ENCODE measurements at places on chromosomes 2 and 18.

- DNase-seq = no peak
Measured at GRCh38 chr2:166234112-166234846, 106.5 kb upstream of the SCN1A start.

- peak; percentile 84 for DNase-seq
Measured at GRCh38 chr2:223723954-223724411, 113.4 kb downstream of the AP1S3 start.

- no peak for DNase-seq
Measured at GRCh38 chr2:1883476-1883875, 139.2 kb upstream of the PXDN start.

GRCh38 chr2:96787411-96787810, 26.7 kb downstream of the CNNM4 start:
- no peak for DNase-seq

GRCh38 chr2:136183097-136183496, 65.1 kb upstream of the CXCR4 start:
- no peak for DNase-seq

DNA sequence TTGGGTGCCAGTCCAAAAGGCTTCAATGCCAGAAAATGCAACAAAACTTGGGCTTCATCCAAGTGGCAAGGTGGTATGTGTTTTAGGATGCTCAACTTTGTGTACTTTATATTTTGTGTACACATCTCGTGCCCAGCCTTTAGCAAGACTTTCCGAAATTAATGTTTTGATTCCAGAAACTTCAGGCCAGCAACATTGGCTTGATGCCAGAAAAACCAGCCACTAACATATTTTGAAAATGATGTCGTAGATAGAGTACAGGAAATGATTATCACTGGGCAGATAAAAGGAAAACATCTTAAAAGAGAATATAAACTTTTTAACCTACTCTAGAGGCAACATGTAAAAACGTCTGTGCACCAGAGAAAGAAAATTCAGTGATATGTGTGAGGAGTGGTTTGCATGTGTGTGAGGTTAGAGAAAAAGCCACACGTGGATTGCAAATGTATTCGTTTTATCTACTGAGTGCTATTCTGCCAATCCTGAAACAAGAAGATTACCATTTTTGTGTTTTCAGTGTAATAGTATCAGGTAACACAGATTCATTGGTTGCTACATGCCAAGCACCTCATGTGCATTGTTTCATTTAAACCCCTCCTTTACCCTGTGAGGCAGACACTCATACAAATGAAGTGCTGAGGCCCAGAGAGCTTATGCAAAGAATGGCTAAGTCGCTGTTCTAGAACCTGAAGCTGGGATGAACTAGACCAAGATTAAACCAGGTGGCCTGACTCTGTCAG, 264.8 kb downstream of the C1D start:
- DNase-seq = no peak

- DNase-seq = no peak
Measured at GRCh38 chr2:20225294-20226151, 593 bp upstream of the SDC1 start.

DNA sequence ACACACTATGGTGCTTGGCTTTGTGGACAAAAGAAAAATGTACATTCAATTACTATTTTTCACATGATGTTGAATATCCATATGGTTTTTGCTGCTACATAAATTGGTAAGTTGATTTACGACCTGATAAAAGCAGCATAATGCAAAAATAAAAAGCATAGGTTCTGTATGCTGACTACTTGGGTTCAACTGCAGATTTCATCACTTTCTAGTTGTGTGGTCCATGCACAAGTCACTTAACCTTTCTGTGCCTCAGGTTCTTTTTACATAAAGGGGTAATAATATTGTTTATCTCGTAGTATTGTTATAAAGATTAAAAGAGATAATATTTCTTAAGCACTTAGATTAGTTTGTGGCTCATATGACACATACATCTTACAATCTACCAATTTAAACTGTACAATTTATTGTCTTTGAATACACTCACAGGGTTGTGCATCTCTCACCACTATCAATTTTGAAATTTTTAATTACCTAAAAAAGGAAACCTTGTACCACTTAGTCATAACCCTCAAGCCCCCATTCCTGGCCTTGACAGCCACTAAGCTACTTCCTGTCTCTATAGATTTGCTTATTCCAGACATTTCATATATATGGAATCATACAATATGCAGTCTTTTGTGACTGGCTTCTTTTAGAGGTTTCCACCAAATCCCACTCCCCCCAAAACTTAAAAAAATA, 1443.9 kb downstream of the SUCLG1 start:
- no peak for DNase-seq

DNA sequence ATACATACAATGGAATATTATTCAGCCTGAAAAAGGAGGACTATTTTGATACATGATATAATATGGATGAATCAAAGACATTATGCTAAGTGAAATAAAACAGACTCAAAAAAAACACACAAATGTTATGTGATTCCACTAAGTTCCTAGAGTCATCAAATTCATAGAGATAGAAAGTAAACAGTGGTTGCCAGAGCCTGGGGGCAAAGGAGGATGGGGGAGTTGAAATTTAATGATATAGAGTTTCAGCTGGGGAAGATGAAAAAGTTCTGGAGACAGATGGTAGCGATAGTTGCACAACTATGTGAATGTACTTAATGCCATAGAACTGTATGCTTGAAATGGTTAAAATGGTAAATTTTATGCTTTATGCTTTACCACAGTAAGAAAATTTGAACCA, 119.7 kb downstream of the METTL4 start:
- DNase-seq = no peak

- no peak for DNase-seq
Measured at GRCh38 chr2:82641598-82642180, 1817.4 kb downstream of the SUCLG1 start.

DNA sequence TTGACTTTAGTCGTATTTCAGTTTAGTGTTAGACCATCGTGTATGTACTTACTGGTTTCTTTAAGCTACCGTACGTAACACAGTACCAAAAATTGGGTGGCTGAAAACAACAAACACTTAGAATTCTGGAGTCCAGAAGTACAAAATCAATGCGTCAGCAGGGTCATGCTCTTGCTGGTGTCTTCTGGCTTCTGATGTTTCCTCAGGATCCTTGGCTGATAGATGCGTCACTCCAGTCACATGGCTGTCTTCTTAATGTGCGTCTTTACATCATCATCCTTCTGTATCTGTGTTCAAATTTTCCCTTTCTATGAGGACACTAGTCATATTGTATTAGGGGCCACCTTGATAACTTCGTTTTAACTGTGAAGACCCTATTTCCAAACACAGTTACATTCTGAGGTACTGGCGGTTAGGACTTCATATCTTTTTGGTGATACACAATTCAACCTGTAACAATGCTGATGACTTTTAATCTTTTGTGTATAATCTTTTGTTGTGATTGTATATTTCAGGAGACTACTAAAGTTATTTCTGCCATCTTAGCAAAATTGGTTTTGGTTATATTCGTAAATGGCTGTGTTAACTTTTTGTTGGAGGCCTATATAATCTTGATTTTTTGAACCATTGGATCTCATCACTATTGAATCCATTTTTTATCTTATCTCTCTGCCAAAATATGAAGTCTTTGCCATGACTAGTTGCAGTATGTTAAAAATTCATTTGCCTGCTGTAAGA, 25.4 kb downstream of the ACTR3 start:
- no peak for DNase-seq

DNA sequence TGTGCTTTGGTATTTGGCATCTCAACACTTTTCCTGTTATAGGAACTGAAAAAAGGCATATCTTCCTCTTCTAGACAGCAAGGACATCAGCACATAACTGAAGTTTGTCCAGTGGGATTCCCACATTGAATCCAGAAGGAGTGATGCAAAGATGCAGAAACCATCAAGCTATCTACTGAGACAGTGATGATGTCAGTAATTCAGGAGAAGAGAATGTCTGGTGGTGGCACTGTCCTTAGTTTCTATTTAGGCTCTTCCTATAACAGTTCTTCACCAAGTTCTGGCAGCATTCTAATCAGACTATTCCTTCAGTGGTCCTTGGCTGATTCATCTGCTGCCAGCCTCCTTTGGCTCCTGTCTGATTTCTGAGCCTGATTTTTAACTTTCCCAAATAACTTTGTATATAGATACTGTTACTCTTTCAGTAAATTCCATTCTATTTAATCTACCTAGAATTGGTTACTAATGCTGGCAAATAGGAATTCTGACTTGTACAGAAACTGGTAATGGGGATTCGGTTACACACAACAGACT, 56.6 kb upstream of the AGPS start:
- DNase-seq = no peak

GRCh38 chr2:21438949-21439348, 315.2 kb downstream of the TDRD15 start:
- DNase-seq = no peak

GRCh38 chr2:160220545-160221009, 20.5 kb upstream of the ITGB6 start:
- DNase-seq = no peak

DNA sequence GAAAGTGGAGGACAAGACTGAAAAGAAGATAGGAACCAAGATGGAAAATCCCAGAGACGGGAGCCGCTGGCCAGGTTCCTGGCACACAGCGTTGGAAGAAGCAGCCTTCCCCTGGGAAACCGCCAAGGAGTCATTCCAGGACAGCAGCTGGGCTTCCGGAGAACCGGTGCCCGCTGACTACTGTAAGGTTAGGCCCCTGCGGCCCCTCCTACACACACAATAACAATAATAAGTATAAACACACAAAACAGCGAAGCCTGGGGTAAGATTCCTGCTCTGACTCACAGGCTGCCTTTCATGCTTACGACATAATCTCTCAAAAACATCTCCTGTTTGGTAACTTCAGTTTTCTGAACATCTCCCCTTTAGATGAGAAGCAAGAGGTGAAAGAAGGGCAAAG, 28.1 kb upstream of the MYCN start:
- no peak for DNase-seq

DNA sequence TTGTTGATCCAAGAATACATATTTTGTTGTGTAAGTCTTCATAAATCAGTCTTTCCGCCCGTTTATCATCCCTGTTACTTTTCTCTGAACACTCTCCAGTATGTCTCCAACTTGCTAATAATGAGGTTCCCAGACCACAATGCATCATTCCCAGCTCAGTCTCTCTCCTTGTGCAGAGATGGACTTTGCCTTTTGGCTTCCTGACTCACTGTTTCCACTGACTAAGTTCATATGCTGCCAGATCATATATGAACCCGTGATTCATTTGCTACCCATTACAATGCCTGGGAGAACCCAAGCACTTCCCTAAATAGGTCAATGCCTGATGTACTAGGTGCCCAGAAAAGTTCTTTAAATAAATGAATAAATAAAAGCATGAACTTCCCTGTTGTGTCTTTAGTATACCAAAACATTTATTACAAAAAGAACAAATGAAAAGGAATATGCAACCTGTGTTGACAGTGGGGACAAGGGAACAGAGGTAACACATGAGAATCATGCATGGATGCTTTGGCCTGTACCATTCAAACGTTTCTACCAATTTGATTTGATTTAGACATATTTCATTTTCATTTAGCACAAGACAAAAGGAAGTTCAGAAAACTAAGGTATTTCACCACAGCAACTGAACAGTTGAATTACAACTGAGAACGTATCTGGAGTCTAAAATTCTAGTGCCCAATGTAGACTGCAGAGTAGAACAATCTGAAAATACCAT, 215.4 kb upstream of the HNRNPA3 start:
- DNase-seq = no peak

DNA sequence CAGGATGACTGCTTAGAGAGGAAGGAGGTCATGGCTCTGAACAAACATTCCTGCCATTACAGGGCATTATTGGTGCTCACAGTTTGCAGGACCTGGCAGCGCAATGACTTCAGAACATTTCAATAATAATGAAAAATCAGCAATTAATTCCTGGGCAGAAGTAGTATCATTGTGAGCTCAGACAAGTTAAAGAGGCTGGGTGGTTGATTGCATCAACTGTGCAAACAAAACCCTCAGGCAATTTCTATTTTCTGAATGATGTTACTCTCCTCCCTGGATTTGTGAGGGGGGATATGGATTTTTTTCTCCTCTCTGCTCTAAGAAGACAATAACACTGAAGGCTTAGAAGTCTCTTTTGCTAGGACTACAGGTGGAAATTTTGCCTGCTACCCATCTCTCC, 168.1 kb upstream of the TACR1 start:
- DNase-seq = no peak

- DNase-seq = no peak
Measured at GRCh38 chr2:54735636-54736035, 12.2 kb downstream of the EML6 start.

- DNase-seq = no peak
Measured at GRCh38 chr2:98743835-98744234, 12.9 kb upstream of the MGAT4A start.

GRCh38 chr2:157182834-157183396, 74.6 kb upstream of the GALNT5 start:
- no peak for DNase-seq

GRCh38 chr2:98029718-98030222, 34.0 kb upstream of the TMEM131 start:
- no peak for DNase-seq

DNA sequence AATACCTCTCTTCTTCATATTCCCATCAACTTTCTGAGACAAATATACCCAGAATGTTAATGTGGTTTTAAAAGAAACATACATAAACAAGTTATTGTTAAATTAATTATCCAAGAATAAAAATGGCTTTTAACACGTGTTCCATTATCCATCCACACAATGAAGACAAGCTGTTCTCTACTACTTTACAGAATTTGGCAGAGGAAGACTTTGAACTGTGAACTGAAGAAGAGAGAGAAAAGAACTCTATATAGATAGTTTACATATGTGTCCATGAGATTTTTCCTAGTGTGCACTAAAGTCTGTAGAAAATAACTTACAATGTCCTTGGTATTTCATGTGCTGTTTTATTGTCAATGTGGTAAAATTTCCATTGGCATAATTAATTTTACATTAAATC, 207.0 kb upstream of the COL3A1 start:
- no peak for DNase-seq

GRCh38 chr2:128624956-128625355, 306.3 kb upstream of the HS6ST1 start:
- DNase-seq = no peak

- no peak for DNase-seq
Measured at GRCh38 chr2:162994718-162995117, 156.2 kb upstream of the KCNH7 start.

- no peak for DNase-seq
Measured at GRCh38 chr18:42401131-42401673, 446.2 kb downstream of the PIK3C3 start.

DNA sequence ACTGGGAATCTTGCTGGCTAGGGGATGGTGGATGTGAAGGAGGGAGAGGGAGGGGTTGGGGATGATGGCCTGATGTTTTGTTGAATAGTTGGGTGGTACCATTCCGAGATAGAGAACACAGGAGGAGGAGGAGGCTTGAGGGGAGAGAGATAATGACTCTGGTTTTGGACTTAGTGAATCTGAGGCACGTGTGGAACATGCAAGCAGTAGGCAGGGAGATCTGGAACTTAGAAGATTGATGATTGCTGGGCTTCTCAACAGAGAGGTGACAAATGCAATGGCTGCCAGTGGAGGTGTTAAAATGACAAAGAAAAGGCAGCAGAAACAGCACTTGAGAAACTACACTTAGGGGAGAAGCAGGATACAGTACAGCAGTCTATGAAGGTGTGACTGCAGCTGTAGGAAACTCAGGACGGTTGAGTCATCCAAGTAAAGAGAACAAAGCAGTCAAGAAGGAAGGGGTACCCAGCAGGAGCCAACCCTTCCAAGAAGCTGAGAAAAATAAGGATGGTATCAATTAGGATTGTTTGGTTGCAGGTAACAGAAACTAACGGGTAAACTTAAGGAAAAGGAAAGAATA, 221.4 kb upstream of the FBXO11 start:
- DNase-seq = no peak
